ENCODE measurements at places on chromosomes 5 and 9. TPM values are rescaled to one million over a fixed set of nuclear protein-coding genes. Genes with fewer than 3 reads are reported as not detected.

The HTR1A gene
- total RNA-seq = not detected

The BHMT gene
- not detected for total RNA-seq

The ROPN1L gene
- total RNA-seq = 2.5 TPM

The RLN2 gene
- not detected for total RNA-seq

The SDHA gene
- total RNA-seq = 103 TPM

The PHF24 gene
- not detected for total RNA-seq

The C7 gene
- total RNA-seq = not detected

The STKLD1 gene
- 0.49 TPM for total RNA-seq

The ORM2 gene
- not detected for total RNA-seq

The IL9 gene
- not detected for total RNA-seq

The IRX4 gene
- total RNA-seq = not detected

The MARCHF11 gene
- total RNA-seq = not detected

The GARIN3 gene
- total RNA-seq = not detected

The ADAMTSL1 gene
- total RNA-seq = 45.4 TPM

The MARVELD2 gene
- total RNA-seq = 2.3 TPM

The NDST1 gene
- 129 TPM for total RNA-seq

The IQGAP2 gene
- total RNA-seq = 0.39 TPM

The DND1 gene
- 0.10 TPM for total RNA-seq

The LHX6 gene
- 16.9 TPM for total RNA-seq

The TAF1L gene
- total RNA-seq = not detected

Data from mammary microvascular endothelial cell (primary cell).